ENCODE measurements at places on chromosomes 11 and 22.

DNA sequence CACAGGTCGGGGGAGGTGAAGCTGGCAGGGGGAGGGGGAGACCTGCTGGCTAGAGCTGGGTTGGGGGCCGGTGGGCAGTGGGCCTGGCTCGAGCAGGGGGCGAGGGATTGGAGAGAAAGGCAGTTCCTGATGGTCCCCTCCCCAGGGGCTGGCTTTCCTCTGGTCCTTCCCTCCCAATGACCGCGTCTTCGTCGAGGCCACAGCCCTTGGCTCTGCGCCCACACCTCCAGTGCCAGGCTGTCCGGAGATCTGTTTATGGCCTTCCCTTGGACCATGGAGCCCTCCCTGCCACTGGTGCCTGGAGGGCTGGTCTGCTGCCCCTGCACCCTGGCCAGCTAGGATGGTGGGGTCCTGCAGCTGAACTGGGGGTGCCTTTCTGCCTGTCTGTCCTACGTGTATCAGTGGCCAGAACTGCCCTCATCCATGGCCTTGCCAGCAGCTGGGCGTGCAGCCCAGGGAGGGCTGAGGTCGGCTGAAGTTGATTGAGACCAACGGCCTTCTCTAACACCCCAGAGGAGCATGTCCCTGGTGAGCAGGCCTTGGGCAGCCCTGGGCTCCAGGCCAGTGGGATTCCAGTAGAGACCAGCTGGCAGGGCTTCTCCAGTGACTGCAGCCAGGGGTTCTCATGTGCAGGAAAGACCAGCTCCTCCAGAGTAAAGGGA lies 12.3 kb downstream of the TANGO2 start:
- DNase-seq = no peak

DNA sequence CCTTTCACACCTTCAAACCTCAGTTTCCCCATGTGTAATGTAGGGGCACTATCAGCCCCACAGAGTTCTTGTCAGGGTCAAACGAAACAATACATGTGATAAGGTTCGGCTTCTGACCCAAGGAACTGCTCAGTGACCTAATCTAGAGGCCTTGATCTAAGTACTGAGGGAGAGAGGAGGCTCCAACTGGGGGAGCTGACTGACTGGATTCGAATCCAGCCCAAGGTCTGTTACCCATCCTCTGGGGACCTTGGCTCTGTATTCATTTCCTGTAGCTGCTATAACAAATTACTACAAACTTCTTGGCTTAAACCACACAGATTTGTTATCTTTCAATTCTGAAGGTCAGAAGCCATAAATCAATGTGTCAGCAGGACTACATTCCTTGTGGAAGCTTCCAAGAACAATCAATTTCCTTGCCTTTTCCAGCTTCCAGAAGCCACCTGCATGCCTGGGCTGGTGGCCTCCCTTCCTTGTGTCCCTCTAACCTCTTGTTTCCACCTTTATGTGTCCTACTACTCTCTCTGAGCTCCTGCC lies 10.7 kb upstream of the ANAPC15 start:
- DNase-seq = no peak

DNA sequence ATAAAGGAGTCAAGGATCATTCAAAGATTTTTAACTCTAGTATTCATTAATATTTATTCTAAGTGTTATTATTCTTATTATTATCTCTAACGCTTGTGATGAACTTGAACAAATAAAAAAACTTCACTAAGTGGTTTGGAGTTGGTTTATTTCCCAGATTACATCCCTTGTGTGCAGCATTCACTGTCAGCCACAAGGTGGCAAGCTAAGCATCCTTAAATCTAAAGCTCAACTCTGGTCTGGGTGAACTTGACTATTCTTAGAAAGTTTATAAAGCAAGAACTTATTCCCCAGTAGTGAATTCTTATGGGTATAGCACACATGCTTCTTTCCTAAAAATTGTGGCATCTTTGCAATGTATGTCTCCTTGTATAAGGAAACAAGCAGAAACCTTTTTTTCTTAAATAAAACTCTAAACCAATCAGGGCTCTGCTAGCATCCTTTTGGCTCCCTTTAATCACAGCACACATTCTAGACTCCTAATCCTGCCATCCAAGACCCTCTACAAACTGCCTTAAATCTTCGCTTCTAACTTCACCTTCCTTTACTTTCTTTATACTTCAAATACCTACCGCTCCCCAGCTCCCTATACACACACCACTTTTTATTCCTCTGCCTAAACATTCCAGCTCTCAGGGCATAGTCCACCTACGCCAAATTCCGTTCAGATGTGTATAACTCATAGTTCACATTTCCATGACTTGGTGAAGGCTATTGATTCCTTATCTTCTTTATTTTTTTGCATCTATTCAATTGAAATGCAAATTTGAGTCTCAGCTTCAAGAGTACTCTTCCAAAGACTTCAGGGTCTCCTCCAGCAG lies 1068.8 kb downstream of the DLG2 start:
- no peak for DNase-seq

- DNase-seq = no peak
These were observed 18.3 kb upstream of the MICALL1 start for GRCh38 chr22:37887584-37888378.

GRCh38 chr11:80782135-80782885 lies 1341.5 kb upstream of the TENM4 start:
- no peak for DNase-seq

GRCh38 chr11:10770626-10771254 lies 19.7 kb downstream of the CTR9 start:
- DNase-seq = no peak

DNA sequence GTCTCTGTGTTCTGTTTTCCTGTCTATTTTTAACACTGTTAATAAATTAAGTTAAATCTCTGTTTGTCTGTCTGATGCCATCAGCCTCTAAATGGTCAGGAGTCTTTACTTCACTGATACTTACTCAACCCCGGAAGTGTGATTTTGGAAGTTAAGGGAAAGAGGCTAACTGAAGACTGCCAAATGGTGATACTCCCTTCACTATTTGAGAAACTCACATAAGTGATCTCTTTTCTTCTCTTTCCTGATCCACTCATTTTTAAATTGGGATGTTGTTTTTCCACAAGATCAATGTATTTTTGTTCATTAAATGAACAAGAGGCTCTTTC lies 389 bp upstream of the CASP12 start:
- no peak for DNase-seq

- DNase-seq = no peak
These were observed 2.5 kb upstream of the NCAM1 start for GRCh38 chr11:112958670-112959069.

DNA sequence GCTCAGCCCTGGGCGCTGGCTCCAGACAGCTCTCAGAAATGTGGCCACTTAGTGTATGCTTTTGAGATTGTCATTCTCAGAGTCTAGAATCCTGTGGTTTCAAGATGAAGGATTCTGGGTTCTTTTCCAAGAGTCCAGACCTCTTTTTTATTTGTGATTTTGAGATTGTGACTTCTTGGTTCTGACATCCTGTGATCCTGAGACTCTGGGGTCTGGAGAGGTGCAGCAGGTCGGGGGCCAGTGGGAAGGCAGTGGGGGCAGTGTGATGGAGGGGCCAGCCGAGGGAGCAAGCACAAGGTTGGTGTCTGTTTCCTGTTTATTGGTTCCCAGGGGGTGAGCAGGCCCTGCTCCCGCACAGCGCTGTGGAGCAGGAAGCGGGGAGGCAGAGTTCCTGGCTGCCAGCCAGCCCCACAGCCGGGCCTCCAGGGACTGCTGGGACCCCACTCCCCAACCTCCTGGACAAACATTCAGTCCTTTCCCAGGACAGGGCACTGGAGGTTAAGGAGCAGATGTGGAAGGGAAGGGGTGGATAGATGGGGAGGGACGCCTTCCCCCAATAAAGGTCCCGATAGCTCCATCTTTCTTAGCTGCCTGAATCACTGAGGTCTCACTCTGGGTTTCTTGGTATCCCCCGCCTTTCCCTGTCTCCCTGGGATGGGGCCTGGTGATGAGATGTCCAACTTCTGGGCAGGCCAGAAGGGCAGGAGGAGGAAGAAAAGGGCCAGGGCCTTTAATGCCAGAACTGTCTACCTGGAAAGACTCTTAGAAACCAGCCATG lies 13.7 kb downstream of the ARHGEF17 start:
- DNase-seq = no peak

- DNase-seq = no peak
These were observed 19.7 kb upstream of the TTLL12 start for GRCh38 chr22:43206509-43207161.

DNA sequence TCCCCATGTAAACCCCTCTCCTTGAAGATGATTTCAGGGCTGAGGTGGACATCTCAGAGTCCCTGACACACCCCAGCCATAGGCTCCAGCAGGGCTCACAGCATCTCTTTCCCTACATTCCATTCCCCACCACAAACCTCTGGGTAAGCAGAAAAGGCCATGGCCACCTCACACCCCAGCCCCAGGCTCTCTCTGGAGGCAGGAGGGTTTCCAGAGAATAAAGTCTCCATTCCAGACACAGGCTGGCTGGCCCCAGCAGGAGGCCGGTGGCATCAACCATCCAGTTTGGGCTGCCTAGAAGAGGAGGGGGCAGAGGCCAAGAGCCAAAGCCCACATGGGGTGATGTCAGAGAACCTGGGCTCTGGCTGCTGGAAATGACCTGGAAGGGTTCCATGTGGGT lies 61.4 kb downstream of the TP53I11 start:
- no peak for DNase-seq

GRCh38 chr22:33261699-33262098 lies 203.5 kb upstream of the SYN3 start:
- DNase-seq = no peak

DNA sequence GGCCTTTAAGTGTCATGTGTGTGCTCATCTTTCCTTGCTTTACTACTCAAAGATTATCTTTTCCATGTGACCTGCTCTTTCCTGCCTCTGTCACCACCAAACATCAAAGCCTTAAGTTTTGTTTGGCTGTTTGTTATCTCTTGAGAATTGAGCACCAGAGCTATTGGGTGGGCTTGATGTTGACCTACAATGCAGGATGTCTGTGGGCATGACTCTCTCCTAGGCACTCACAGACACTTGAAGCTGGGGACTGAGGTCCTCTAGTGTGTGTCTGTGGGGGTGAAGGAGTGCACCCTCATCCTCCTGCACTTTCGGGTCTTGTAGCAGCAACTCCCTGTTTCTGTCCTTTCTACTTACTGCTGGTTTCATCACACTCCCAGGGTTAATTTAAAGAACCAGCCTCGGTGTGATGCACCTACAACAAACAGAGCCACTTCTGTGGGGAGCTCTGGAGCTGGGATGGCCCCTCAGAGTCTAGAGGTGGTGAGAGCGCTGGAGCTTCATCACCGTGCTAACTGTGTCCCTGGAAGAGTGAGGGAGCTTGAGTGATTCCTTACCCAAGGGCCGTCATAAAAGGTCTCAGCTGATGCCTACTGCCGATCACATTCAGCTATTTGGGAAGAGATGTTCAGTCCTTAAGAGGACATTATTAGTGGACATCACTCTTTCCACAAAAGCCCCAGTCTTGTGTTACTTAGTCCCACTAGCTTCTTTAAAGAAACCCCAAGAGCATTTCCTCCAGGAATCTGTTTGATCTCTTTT lies 56.3 kb downstream of the LRRC74B start:
- DNase-seq = no peak

DNA sequence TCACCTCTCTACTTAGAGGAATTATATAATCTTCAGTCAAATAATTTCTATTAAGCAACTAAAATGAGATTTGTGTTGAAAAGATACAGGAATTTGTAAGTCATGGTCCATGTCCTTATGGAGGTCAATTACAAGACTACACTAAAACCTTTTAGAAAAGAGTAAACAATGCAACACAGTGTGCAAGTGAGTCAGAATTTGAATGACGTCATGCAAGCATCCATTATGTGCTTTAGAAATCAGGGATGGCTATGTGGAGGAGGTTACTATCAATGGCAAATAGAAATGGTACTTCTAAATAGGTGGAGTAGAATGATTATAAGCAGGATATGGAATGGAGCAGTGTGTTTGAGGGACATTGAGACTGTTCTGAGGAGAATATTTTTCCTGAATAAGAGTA lies 16.6 kb downstream of the OR10D3 start:
- no peak for DNase-seq

GRCh38 chr11:60771146-60771545 lies 14.0 kb upstream of the MS4A10 start:
- no peak for DNase-seq

DNA sequence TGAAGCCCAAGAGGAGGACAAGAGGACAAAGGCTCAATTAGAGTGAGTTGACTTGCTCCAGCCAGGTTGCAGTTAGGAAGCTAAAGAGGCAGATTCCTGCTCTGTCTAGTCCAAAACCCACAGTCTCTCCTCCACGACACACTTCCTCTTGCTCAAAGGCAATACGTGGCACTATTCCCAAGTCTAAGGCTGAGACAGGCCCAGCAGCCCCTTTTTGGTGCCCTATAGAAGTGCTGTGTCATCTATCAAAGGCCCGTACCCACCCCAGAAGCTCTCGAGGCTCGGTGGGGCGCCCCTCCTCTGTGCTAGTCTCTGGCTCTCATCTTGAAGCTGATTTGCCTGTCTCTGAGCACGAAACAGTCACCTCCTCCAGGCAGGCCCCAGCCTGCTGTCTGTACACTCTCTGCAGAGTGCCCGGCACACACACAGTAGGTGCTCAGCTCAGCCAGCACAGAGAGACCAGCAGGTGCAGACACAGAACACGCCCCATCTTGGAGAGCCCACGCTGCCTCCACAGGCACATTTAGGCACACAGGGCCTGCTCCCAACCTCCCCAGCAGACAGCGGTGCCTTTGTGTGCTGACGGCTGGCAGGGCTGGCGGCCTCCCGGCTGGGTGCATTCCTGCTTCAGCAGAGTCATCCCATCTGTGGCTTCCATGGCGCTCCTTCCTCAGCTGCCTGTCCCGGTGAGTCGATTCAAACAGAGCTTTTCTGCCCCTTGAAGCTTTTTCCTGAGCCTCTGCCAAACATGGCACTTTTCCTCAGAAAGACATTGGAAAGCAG lies 52.8 kb downstream of the MYH9 start:
- DNase-seq = no peak

DNA sequence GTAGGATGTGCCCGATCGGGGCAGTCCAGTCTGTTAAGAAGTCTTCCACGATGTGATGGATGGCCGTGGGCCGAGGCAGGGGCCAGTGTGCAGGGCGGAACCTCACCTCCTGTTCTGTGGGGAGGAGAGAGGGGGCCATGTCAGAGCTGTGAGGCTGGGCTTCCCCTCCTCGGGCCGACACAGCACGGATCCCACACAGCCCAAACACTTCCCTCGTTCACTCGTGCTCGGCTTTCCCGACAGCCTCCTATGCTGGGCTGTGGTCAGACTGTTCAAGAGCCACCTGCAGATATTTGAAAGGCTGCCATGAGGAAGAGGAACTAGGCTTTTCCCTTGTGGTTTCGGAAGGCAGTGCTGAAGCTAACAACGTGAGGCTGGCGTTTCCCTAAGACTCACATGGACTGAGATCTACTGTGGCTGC lies 12.3 kb upstream of the TXN2 start:
- DNase-seq = no peak

GRCh38 chr11:29914203-29914930 lies 102.5 kb downstream of the KCNA4 start:
- DNase-seq = no peak

- no peak for DNase-seq
These were observed 73.9 kb downstream of the CTTN start for GRCh38 chr11:70472240-70472639.

GRCh38 chr22:27309697-27310096 lies 491.9 kb downstream of the MN1 start:
- no peak for DNase-seq

DNA sequence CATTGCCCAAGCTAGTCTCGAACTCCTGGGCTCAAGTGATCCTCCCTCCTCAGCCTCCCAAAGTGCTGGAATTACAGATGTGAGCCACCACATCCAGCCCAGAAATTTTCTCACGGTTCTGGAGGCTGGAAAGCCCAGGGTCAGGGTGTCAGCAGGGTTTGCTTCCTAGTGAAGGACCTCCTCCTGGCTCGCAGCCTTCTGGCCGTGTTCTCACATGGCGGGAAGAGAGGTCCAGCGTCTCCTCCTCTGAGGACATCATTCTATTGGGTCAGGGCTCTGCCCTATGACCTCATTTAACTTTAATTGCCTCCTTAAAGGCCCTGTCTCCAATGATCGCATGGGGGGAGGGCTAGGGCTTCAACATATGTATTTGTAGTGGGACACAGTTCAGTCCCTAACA lies 38.1 kb downstream of the SDHAF2 start:
- DNase-seq = no peak

Data from effector memory CD8-positive, alpha-beta T cell (primary cell).